RPMI7951 (cell line): ENCODE measurements at places on chromosomes 7 and 10. TPM values are rescaled to one million over a fixed set of nuclear protein-coding genes. Genes with fewer than 3 reads are reported as not detected.

The RBP3 gene
- not detected in 2 replicates for total RNA-seq

The GOLGA7B gene
- total RNA-seq, result 2.9 and 3.1 TPM in 2 replicates

The ASL gene
- total RNA-seq, result 47.1 and 66.8 TPM in 2 replicates

The TLL2 gene
- total RNA-seq, result under 0.01 TPM in 1 of 2 replicates, not detected in the other

The CPA5 gene
- 0.12 and 0.20 TPM in 2 replicates for total RNA-seq

The PARD3 gene
- 23.9 and 30.0 TPM in 2 replicates for total RNA-seq

The SEC31B gene
- total RNA-seq, result 0.10 and 0.24 TPM in 2 replicates

The ANKRD30A gene
- not detected in 2 replicates for total RNA-seq

The ADARB2 gene
- not detected in 2 replicates for total RNA-seq
